ENCODE measurements at places on chromosomes 2 and 18. TPM values are rescaled to one million over a fixed set of nuclear protein-coding genes. Genes with fewer than 3 reads are reported as not detected.

Gene ASTL
- not detected for total RNA-seq

Gene KCNIP3
- total RNA-seq: 0.15 TPM

Gene NTSR2
- total RNA-seq: not detected

Gene ZNF385B
- not detected for total RNA-seq

Gene ADGRF3
- total RNA-seq: 0.05 TPM

Gene TUBA3E
- not detected for total RNA-seq

Gene STAM2
- total RNA-seq: 20.3 TPM

Gene ESPNL
- not detected for total RNA-seq

Gene SKOR2
- total RNA-seq: not detected

Gene IFIH1
- total RNA-seq: 24.5 TPM

Gene TBC1D8
- 32.7 TPM for total RNA-seq

Data from mammary microvascular endothelial cell (primary cell).